ENCODE measurements at places on chromosomes 16 and 17.

DNA sequence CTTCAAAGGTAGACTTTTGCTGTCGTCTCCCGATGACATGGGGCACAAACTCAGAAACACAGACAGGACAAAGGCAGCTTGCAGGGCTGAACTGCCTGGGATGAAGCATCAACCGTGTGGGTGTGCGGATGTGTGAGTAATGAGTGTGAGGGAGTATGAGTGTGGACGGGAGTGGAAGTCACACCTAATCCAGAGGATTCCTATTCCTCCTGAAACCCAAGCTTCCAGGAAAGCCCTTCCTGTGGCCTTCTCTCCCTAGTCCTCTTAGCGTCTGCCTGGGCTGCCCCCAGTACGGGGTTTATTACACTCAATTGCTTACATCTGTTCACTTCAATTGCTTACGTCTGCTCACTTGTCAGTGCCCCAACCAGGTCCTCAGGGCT is 2.3 kb upstream of the IL4R start:
- no peak for DNase-seq

GRCh38 chr17:69763503-69763902 is 311.5 kb upstream of the KCNJ16 start:
- no peak for DNase-seq

DNA sequence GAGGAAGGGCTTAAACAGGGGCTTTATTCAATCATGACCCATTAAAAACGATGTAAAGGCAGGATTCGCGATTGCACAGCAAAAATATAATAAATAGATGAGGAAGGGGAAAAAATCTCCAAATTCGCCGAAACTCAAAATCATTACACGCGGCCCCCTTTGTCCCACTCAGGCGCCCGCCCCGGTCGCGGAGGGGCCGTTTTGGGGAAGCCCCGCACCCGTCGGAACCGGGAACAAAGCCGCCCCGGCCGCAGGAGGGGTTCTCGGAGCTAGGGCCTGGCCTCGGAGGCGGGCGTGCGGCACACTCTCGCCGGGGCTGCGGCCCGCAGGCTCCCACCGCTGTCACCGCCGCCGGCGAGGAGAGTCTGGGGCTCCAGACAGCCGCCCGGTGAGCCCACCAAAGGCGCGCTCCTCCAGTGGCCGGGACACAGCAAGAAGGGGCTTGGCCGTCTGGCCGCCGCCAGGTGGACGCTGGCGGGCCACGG is 521 bp downstream of the C16orf87 start:
- DNase-seq, result peak; percentile 5

DNA sequence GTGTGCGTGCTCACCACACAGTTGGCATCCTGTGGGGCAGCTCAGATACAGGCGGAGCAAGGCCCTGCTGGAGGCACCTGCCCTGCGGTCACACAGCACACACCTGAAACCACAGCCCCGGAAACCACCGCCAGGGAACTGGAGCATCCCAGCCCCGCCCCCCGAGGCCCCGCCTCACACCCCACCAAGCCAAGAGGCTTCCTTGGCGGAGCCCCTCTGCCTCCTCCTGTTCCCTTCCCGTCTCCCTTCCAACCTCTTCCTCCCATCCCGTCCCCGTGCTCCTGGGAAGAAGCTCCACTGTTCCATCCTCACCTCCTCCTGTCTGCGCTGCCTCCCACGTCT is 205.5 kb downstream of the NTN1 start:
- DNase-seq, result no peak

DNA sequence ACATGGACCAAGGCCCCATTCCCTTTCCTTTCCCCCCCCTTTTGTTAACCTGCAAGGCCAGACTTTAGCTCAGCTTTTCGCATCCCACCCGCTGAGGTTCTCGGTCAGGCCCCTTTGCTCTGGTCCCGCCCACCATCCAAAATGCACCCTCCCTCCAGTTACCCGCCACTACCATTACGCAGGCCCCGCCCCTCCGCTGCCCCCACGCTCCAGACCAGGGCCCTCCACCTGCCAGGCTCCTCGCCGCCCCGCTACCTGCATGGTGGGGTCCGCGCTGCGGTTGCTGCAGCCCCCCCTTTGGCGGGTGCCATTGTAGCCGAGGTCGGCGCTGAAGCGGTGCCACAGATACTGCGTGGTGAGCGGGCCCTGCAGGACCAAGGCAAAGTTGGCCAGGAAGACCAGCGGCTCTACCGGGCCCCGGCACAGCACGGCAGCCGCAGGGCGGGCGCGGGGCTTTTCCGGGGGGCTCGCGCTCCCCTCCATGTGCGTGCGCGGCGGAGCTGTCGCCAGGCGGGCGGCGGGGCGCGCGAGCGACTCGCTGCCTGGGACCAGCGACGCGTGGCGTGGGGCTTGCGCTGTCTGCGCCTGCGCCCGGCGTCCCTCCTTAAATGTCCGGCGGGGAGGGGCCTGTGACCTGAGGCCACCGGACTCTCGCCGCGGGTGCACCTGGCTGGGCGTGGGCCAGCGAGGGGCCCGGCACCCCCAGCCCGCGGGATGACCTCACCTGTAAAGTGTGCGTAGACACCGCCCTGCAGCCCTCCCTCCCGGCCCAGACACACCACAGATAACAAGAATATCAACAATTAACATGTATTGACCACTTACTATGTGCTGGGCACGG is at the start of gene SLC46A1:
Gene SLC46A1, minus strand, starts transcription at position 581 of the 841 bp plus-strand sequence. Its CDS starts 98 bp downstream, at position 483.
- peak; percentile 30 for DNase-seq

GRCh38 chr16:87723226-87723623 is 42.6 kb downstream of the KLHDC4 start:
- DNase-seq, result no peak

DNA sequence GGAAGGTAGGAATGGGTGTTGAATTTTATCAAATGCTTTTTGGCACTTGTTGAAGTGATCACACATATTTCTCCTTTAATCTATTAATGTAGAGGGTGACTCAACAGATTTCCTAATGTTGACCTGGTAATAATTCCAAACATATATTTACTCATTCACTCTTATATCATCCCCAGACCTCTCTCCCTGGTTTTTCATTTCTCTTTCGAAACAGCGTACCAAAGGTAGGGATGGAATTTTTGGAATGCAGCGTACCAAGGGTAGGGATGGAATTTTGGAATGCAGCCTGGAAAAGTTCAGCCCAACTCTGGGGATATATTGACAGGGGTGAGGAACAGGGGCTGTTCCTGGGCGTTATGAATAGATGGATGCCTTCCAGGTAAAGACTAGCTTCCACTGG is 7.3 kb downstream of the KIF18B start:
- DNase-seq, result no peak

DNA sequence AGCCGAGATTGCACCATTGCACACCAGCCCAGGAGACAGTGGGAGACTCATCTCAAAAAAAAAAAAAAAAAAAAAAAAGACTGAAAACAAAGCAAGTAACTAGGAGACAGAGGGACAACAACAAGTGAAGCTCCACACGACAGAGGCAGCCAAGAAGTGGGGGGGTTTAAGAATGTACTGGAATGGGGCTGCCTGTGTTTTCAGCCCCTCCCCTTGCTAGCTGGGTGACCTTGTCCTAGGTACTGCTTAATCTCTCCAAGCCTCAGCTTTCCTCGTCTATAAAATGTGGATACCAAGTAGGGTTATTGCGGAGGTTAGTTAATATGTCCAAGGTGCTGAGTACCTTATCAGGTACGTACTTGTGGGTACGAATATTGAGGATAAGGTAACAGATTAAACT is 163.8 kb upstream of the CACNG5 start:
- no peak for DNase-seq

- no peak for DNase-seq
Measured at GRCh38 chr17:15498107-15498506, 30.7 kb upstream of the CDRT4 start.

DNA sequence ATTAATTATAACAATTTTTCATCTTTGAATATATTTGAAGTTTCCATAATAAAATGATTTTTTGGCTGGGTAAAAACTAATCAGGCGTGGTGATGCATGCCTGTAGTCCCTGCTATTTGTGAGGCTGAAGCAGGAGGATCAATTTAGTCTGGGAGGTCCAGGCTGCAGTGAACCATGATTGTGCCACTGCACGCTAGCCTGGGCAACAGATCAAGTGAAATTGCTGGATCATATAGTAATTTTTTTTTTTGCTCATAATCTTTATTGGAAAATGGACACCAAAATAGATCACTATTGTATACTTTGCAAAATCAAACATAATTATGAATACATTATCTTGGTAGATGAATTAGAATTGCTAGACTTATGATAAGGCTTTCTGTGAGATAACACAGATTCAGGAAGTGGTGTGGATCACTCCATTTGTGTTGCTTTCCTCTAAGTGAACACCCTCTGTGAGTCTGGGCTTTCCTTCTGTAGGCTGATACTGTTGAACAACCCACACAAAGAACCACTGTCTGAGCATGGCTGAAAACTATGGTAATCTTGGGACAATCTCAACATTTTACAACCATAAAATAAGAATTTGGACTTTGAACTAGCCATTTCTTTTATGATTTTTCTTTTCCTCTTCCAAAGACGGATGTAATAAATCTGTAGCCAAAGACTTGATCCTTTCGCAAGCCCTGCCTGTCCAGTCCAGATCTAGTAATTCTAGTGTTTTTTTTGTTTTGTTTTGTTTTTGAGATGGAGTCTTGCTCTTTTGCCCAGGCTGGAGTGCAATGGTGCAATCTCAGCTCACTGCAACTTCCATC is 5.6 kb upstream of the ST3GAL2 start:
- DNase-seq, result no peak

DNA sequence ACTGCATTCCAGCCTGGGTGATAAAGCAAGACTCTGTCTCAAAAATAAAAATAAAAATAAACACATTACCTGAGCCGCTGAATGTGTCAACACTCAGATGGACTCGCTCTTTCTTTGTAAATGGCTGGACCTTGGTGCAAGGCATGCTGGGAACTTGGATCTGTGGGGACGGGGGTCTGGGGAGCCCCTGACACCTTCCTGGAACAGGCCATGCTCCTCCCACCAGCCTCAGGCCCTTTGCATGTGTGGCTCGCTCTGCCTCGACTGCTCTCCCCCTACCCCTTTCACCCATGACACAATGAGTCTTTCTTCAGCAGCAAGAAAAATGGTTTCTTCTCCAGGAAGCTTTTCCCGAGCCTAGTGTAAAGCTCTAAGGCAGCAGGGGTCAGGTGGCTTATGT is 94.0 kb upstream of the CDH5 start:
- no peak for DNase-seq

- peak; percentile 55 for DNase-seq
Measured at GRCh38 chr17:40062329-40063186, at the start of gene THRA. THRA (plus strand) TSS chr17:40062965; CDS start chr17:40074489, 11,524 bp downstream.

GRCh38 chr17:3475812-3476610 is at the start of gene ASPA:
ASPA (plus strand) TSS chr17:3475997; CDS start chr17:3476160, 163 bp downstream.
- DNase-seq, result no peak

- no peak for DNase-seq
Measured at GRCh38 chr17:28997806-28998205, 8.0 kb downstream of the SEZ6 start.

GRCh38 chr16:29806099-29806579 is at the start of gene MAZ:
MAZ (plus strand) TSS chr16:29806529; CDS start chr16:29806702, 173 bp downstream.
- peak; percentile 66 for DNase-seq

DNA sequence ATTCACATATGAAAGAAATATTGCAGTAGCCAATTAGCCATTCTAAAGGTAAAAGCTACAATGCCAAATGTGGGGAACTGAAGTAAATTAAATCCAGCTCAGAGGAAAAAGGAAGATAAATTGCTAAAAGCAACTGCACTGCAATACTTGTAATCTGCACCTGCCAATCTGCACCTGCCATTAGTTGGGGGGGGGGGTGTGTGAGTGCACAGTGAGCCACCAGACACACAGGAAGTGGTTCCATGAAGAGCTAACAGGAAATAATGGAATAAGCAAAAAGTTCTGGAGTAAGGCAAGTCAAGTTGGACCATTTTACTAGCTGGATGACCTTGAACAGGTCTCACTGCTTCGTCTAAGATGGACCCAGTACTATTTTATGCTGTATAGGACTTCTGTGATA is 191.8 kb downstream of the PARN start:
- DNase-seq, result no peak

- no peak for DNase-seq
Measured at GRCh38 chr17:64147110-64148016, 17.4 kb upstream of the ERN1 start.

- no peak for DNase-seq
Measured at GRCh38 chr16:81155769-81156168, 59.6 kb upstream of the GCSH start.

- no peak for DNase-seq
Measured at GRCh38 chr16:67460961-67461360, 20.0 kb downstream of the ATP6V0D1 start.

GRCh38 chr16:89582614-89583196 is 7.1 kb downstream of the CPNE7 start:
- no peak for DNase-seq

DNA sequence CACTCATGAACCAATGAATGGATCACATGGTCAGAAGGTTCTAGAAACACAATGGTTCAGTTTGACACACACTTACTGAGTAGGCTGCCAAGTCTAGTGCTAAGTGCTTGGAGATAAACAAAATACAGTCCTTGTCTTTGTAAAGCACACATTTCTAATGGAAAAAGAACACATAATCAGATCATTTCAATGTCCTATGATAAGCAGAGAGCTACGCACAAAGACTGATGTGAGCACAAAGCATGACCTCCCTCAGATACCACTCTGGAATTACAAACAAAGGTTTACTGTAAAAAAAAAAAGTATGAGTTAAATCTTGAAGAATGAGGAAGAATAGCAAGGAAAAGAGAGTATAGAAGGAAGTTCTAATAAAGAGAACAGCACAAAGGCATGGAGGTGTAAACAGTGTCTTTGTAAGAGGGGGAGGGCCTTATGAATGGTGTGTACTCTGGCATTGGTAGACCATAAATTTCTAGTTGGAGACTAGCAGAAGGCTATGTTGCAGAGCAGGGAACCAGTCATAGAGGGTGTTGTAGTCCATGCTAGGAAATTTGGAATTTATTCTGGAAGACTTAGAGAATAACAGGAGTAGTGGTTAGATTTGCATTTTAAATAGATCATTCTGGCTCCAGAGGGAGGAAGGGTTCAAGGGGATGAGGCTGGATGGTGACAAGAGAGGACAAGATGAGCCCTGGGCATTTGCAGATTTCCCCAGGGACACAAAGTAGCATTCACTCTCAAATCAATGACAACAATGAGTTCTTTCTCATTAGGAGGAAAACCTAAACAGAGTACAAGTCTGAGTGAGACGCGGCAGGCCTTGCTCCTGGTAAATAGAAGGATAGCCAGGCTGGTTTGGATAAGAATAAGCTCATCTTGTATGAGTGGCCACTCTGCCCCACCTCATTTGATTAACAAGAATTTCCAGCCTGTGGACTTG is 468.0 kb downstream of the TOX3 start:
- no peak for DNase-seq

GRCh38 chr16:83899272-83899897 is 470 bp downstream of the MLYCD start:
- peak; percentile 54 for DNase-seq

DNA sequence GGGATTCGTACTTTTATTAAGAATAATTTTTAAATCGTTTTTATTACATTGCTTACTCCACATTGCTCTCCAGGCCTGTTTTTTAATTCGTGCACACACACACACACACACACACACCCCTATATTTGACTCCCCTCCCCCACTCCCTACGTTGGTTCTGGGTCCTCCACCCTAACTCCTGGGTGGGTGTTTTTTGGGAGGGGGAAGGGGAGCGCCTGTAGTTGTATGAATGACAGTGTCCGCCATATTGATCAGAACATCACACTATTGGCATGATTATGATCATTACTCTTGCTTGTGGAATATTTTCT is 1.3 kb downstream of the GNAO1 start:
- DNase-seq, result no peak

GRCh38 chr16:83813823-83814658 is 6.3 kb downstream of the HSBP1 start:
- DNase-seq, result no peak
